ENCODE measurements at places on chromosomes 2 and 18.
A peak's percentile ranks its signal among the peaks of the same experiment; 100 is the strongest.

- DNase-seq, result no peak
These were observed 17.6 kb upstream of the TMEM247 start for GRCh38 chr2:46461709-46462171.

GRCh38 chr2:74399785-74400184, 19.7 kb upstream of the DCTN1 start:
- no peak for DNase-seq

DNA sequence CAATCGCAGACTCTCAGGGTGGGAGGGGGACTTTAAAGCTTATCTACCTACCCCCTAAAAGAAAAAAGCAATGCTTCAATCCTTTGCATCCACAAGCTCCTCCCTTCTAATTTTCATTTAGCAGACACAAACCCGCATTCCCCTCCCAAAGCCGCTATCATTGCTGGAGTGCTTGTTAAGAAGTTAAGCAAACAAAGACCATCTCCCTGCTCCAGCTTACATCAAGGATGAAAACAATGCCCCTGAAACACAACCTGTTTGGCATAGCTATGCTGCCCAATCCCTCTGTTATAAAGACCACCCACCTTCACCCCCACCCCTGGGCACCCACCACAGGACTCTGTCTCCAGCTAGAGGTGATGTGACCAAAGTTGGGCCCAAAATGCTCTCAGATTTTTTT, 33.0 kb downstream of the REEP1 start:
- no peak for DNase-seq

GRCh38 chr2:2839782-2840531, 508.9 kb upstream of the MYT1L start:
- no peak for DNase-seq

DNA sequence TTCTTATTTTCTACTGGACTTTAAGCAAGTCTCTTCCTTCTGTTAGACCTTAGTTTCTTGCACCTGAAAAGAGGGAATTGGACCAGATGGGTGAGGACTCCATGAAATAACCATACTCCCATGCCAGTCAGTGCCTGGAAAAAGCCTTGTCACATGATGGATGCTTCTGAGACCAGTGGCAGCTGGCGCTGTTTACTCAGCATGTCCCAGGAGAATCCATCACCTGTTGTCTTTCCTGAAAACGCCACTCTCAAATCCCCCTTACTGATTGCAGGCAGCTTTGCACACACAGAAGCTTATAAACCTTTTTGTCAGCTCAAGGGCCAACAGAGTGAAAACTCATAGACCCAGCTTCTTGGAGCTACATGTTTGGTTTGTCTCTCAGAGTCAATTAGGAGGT, 117.6 kb downstream of the POLE4 start:
- DNase-seq, result peak; percentile 93

Data from NCI-H1930 (cell line).